ENCODE measurements at places on chromosomes 12 and 14.
A peak's percentile ranks its signal among the peaks of the same experiment; 100 is the strongest.

DNA sequence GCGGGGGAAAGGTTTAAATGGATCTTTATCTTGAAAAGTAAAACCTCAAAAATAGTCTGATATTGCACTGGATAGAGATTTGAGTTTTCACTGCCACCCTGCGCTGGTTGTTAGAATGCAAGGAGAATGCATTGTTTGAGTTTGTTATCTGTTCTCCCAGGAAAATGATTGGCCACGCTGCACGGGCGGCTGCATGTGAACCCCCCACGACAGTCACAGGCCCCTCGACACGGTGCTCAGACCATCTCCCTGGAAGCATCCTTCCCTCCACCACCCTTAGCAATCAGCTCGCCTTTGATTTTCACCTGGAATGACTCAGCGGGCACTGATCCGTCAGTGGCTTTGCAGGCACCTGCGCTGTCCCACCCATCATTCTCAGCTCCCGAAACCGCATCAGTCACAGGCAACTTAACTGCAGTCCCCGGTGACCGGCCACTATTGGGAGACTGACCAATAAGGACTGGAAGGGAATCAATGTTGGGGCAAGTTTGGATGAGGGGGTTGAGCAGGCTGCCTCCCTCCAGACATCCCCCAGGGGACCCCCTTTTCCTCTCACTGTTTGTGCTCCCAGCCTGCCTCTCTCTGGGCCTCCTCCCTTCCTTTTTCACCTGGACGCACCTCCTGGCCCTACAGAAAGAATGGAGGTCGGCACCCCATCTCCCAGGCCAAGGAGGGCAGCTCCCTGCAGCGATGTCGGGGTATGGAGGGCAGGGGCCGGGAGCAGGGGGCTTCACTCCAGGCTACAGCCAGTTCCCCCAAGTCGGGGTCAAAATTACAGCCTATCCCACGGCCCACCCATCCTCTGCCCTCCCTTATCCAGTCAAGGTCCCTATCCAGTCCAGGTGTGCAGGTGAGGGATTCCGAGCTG is 28.5 kb upstream of the C14orf180 start:
- DNase-seq: no peak

DNA sequence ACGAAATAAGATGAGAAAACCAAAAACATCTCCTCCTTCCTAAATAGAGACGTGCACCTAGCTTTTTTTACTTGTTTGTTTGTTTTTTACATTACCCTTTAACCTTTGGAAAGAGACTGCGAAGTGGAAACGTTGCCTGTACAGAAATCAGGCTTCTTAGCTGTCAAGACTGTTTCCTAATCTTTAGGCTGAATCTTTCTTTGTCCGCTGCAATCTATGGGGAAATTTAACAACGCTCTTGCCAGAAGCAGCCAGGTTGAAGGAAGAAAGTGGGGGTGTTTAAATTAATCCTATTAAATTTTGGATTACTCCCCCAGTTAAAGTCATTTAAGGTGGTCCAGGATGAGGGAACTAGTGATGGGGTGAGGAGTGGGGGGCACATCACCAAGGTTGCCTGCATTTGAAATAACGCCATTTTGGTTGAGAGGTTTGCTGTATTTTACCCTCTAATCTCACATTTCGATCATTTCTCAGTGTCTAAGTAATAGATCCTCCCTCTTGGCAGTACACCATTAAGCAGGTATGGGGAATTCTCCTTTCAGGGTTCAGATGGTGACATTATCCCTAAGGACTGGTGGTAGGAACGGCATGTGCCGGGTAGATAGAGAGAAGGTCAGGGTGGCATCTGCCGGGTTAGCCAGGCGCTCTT is 2.6 kb downstream of the FLRT2 start:
- DNase-seq: no peak

DNA sequence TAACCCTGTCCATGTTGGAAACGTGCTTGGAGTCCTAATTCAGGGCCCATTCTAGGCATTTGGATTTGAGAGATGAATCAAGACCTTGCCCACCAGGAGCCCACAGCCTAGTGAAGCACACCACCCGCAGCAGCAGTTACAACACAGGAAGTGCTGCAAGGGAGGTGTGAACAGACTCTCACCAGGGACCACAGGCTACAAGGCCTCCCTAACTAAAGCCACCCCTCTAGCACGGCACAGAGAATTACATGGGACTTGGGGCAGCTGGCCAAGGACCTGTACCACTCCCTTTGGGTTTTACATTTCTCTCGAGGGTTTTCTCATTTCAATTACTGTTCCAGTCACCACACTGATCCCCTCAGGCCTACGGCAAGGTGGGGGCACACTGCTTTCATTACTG is 49.5 kb upstream of the FOXN3 start:
- no peak for DNase-seq

- DNase-seq: no peak
These were observed 143.5 kb downstream of the SCARB1 start for GRCh38 chr12:124720004-124720680.

DNA sequence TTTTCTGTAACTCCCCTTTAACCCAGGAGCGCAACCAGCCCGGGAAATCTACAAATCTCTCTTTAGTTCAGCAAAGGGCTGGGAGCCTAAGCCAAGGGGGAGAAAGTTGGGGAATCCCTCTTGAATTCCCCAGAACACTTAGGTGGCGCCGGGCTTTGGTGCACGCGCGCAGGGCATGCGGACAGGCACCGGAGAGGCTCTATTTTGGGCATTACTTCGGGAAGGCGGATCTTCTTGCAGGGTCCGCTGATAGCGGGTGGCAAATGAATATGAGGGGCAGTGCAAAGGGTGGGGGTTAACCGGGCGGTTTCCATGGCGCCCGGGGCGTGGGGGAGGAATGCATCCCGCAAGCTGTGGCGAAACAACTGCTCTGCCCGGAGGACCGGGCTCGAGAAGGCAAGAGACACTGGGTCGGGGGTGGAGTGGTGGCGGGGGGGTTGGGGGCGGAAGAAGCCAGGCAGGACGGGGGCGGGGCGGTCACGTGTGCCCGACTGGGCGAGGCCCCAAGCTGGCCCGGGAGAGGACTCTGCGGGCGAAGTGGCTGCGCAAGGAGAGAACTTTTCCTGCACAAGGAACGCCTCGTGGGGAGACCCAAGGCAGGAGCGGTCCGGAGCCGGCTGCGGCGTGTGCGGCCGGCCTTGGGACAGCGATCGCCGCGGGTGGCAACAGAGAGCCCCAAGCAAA is at the start of gene FLVCR2:
Gene FLVCR2 (plus strand): TSS at position 519 of the 684 bp plus-strand sequence. CDS start 353 bp downstream, outside the sequence.
- peak; percentile 52 for DNase-seq

GRCh38 chr14:50533806-50534205 is 1.4 kb upstream of the MAP4K5 start:
- no peak for DNase-seq

- DNase-seq: no peak
These were observed 340.2 kb downstream of the AEBP2 start for GRCh38 chr12:19779395-19780056.

- DNase-seq: no peak
These were observed 3.0 kb upstream of the STXBP6 start for GRCh38 chr14:25052921-25053320.

- no peak for DNase-seq
These were observed 145.6 kb upstream of the SLCO1B1 start for GRCh38 chr12:20985399-20985798.

DNA sequence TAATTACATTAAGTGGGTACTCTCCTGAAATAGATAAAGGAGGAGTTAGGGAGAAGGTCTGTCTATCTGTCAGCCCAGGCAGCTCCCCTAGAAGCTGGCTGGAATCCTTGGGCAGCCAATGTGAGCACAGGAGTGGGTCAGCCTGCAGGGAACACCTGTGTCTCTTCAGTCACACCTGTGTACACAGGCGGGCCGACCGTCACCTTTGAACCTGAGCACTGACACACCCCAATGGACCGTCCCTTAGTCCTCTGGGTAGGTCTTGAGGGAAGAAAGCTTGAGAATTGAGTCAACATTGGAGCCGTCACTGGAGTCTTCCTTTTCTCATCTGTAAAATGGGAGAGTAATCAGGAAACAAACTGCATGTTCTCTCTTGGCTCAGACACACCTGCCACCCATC is 9.8 kb upstream of the GSC start:
- no peak for DNase-seq

DNA sequence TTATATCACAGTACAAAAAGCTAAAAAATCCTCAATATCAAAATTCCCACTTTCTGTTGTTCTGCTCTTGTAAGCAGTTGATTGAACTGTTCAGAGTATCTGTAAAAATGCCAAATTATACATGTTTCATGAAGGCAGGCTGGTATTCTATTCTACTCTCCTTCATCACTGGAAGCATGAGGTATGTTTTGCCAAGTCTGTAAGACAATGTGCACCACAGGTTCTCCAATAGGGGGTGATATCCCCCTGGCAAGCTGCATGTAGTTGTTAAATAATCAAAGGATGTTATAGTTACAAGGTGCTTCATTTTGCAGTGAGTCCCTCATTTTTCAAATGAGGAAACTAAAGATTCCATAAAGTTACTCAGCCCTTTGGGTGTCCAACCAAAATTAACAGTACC is 15.1 kb upstream of the NEK9 start:
- DNase-seq: peak; percentile 35

DNA sequence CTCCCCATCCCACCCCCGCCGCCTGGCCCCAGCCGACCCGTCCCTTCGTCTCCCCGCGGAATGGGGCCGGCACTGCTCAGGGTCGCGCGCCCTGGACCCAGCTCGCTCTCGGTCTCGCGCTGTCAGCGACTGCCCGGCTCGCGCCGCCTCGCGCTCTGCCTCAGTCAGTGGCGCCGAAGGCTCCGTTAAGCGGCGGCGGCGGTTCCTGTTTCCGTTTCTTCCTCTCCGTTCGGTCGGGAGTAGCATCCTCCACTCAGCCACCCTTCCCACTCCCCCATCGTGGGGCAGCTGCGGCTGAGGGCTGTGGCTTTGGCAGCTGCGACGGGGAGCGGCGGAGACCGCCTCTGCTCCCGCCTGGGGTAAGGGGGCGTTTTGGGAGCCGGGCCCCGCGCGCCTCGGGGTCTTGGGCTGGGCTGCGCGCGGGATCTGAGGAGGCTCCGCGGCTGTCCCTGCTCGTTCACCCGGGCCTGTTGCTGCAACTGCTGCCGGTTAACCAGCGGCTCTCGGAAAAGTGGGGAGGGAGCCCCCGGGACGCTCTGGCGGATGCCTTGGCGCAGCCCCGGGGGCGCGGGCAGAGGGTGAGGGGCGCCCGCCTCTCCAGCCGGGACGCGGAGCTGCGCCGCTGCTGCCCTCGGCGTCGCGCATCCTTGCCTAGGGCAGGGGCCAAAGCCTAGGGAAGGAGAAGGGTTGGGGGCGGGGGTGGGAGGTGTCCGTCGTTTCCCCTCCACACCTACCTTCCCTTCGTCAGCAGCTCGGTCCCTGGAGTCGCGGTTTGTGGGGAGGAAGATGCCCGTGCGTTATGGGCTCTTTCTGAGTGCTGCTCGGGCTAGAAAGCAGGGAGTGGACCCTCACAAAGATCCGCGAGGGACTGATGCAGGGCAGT is 567 bp downstream of the FUT8 start:
- no peak for DNase-seq

Data from central memory CD4-positive, alpha-beta T cell (primary cell).